Placental pericyte (primary cell): ENCODE measurements at places on chromosomes 13 and 19. TPM values are rescaled to one million over a fixed set of nuclear protein-coding genes. Genes with fewer than 3 reads are reported as not detected.

Gene C1QTNF9
- not detected in 2 replicates for total RNA-seq

Gene OR4F17
- total RNA-seq, result not detected in 2 replicates

Gene WDR88
- total RNA-seq, result not detected in 2 replicates

Gene ZFR2
- total RNA-seq, result not detected in 2 replicates

Gene CD37
- not detected in 2 replicates for total RNA-seq

Gene CERS1
- 0.29 and 0.66 TPM in 2 replicates for total RNA-seq

Gene IPO5
- 153 and 209 TPM in 2 replicates for total RNA-seq

Gene KIR2DL3
- not detected in 2 replicates for total RNA-seq

Gene CAMSAP3
- total RNA-seq, result not detected in 2 replicates
